Caco-2 (cell line): ENCODE measurements at places on chromosomes 2 and 18.
A peak's percentile ranks its signal among the peaks of the same experiment; 100 is the strongest.

- no peak for DNase-seq
These were observed 472.6 kb downstream of the DLGAP1 start for GRCh38 chr18:3982541-3982940.

DNA sequence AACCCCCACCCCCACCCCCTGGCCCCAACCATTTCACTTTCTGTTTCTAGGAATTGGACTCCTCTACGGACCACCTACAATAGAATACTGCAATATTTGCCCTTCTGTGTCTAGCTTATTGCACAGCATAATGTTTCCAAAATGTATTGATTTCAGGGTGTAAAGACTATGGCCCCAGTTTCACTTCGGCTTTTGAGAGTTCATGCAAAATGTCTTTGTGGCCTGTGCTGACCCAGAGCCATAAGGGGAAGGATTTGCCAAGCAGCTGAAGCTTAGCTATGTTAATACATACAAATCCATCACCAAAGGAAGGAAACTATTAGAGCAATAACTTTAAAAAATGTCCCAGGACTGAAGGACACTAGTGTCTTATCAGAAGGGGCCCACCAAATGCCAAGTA, 11.2 kb upstream of the ATP9B start:
- no peak for DNase-seq

DNA sequence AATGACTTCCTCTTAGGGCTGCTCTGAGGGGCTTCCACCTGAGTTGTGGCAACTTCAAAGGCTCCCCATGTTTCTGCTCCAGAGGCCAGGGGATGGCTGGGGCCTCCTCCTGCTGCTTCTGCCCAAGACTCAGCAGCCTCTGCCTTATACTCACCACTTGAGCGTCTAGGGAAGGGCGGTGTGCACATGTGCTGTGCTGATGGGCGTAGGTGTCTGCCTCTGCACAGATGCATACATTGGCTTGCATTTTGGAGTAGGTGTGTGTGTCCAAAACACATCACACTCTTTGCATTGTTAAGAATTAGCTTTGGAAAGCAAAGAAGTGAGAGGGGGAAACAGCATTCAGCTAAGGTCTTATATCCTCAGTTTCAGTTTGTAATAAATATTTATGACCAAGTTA, 85.2 kb downstream of the EN1 start:
- no peak for DNase-seq

GRCh38 chr2:165573534-165574461, 104.3 kb downstream of the CSRNP3 start:
- DNase-seq, result peak; percentile 83

- no peak for DNase-seq
These were observed 106.6 kb upstream of the MSH6 start for GRCh38 chr2:47676261-47676926.

DNA sequence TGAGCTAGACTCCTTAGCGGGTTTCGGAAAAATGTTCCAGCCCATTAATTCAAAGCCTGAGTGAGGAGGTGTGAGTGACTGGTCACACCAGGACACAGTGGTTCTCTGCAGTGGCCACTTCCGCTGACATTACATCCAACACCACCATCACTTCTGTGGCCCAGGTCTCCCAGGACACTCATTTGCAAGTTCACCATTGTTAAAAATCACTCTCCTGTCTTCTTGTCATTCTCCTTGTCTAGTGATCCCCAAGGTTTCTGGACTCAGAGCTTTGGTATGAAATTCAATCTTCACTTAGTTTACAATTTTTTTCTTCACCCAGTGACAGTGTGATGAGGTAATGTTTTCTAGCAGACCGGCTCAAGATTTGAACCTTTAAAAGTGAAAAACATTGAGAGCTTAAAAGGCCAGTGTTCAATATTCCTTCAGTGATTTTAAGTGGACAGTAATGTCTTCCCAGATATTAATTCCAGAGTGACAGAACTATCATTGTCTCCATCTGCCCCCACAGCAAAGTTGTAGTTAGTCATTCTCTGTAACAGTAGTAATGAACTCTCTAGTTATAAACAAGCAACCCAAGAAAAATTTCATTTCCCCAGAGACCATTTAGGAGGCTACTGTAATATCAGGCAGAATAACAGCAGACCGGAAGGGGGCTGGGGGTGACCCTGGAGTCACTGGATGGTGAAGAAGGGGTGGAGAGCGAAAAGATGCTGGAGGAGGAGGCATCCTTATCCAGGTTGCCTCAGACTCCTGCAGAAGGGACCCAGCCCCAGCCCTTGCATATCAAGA, 164.9 kb downstream of the GFPT1 start:
- DNase-seq, result no peak

GRCh38 chr2:135985826-135986393, 484 bp upstream of the DARS1 start:
- no peak for DNase-seq

DNA sequence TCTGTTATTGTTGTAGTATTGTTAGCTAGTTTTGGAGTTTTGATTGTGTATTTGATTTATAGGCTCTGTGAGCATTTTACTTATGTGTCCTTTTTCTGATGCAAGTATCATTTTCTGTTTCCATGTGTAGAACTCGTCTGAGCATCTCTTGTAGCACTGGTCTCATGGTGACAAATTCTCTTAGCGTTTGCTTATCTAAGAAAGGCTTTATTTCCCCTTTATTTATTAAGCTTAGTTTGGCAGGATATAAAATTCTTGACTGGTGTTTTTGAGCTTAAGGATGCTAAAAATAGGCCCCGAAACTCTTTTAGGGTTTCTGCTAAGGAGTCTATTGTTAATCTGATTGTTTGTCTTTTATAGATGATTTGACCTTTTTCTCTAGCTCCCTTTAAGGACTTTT, 57.6 kb upstream of the THUMPD2 start:
- DNase-seq, result no peak

GRCh38 chr18:13487237-13487636, 239.1 kb downstream of the FAM210A start:
- DNase-seq, result no peak

- no peak for DNase-seq
These were observed 116.2 kb downstream of the MSH2 start for GRCh38 chr2:47519147-47519537.

DNA sequence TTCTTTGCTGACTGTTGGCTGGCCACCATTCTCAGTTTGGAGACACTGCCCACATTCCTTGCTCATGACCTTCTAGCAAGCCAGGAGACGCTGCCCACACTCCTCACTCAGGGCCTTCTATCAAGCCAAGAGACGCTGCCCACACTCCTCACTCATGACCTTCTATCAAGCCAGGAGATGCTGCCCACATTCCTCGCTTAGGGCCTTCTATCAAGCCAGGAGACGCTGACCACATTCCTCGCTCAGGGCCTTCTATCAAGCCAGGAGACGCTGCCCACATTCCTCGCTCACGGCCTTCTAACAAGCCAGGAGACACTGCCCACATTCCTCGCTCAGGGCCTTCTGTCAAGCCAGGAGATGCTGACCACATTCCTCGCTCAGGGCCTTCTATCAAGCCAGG, 131.3 kb upstream of the CBLN2 start:
- no peak for DNase-seq

GRCh38 chr2:236527159-236527630, 42.4 kb upstream of the ACKR3 start:
- no peak for DNase-seq

DNA sequence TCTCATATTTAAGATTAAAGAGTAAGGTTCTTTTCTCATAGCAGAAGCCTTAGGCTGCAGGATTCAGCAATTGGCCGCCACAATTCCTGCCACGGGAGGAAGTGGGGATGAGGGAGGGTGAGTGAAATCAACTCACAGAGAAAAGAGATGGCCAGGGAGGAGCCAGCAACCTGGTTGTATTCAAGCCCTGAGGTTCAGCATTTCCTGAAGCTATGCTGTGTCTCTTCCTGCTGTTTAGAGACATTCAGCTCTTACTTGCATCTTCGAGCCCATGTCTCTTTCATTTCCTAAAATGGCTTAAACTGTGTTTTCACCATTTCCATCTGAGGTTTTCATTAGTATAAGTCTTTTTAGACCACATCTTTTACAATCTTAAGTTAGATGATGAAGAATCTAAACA, 522.6 kb downstream of the CNTNAP5 start:
- no peak for DNase-seq

- no peak for DNase-seq
These were observed 2.6 kb downstream of the THADA start for GRCh38 chr2:43593254-43593653.

- no peak for DNase-seq
These were observed 473.3 kb downstream of the SPAG16 start for GRCh38 chr2:213757525-213757924.

DNA sequence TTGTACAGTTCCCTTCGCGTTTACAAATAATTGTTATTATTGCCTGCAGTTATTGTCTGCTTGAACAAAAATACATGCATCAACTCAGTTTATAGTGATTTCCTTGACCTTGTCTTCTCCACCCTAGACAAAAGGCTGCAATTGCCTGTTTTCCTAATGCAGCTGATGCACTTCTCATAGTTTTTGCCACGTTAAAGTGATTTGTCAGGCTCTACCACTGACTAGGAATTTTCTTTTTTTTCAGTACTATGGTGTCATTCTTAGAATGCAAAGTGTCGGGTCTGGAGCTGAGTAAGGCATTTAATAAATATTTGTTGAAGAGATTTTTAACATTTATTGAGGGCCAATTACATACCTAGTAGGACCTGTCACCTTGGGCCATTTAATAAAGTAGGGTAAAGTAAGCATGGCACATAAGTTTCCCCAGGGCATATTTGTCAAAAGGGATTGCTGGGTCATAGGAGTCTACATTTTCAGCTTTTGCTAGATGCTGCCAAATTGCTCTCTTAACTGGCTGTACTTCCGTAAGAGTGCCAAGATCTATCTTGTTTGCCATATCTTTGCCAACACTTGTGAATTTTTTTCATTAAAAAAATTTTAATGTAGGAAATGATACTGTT, 24.1 kb downstream of the ACSL3 start:
- no peak for DNase-seq

- no peak for DNase-seq
These were observed 4.4 kb downstream of the C2orf92 start for GRCh38 chr2:97673915-97674283.

GRCh38 chr2:29719639-29720038, 201.7 kb downstream of the ALK start:
- no peak for DNase-seq

- DNase-seq, result no peak
These were observed 1526.0 kb downstream of the LRP1B start for GRCh38 chr2:140604788-140605187.

- no peak for DNase-seq
These were observed 51.0 kb downstream of the NPAS2 start for GRCh38 chr2:100870652-100871531.

- DNase-seq, result no peak
These were observed 605.2 kb upstream of the ID2 start for GRCh38 chr2:8076448-8077342.

- DNase-seq, result peak; percentile 68
These were observed 861 bp downstream of the LTBP1 start for GRCh38 chr2:32947484-32948143.

DNA sequence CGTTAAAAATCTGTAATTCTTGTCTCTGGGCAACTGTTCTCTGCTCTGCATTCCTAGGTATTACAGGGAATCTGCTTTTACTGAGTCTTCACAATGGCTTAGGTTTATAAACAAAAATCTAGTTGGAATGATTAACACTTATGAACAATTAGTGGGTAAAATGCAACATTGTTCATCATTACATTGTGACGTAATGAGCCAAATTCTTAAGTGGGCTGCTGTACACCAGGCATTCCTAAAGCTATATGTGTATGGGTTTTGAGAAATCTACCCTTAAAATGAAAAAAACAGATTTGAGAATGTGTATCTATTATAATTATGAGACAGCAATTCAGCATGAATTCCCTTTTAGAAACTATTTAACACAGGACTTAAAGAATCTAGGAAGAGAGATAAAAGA, 41.5 kb upstream of the ERBB4 start:
- no peak for DNase-seq

- DNase-seq, result no peak
These were observed 781.3 kb upstream of the NRXN1 start for GRCh38 chr2:51813247-51813646.

DNA sequence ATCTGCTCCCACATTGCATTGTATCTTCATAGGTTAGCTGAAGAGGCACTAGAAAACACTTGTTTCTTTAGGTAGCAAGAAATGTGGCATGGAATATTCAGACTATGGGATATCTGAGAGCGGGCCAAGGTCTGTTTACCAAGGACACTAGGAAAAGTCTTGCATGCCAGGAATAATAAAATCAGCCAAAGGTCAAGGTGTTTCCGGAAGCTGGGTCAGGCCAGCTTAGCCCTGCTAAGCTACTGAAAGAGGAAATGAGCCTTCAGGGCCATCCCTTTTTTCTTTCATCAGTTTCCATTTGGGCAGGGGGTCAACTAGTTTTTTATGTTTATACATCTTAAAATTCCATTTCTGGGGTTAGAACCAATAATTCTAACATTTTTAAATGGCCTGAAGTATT, 101.1 kb downstream of the DPP4 start:
- DNase-seq, result no peak

DNA sequence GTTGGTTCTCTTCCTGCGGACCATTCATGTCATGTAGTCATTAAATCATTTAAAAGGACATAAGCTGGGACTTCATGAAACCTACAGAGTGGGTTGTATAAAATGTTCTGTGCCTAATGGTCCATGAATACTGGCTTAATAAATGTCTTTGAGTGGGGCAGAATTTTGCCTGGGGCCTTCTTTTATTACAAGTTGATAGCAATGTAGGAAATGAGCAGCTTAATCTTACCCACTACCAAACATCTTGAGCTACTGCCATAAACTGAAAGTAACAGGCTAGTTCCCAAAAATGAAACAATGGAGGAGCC, 130.9 kb downstream of the TMEM17 start:
- no peak for DNase-seq

DNA sequence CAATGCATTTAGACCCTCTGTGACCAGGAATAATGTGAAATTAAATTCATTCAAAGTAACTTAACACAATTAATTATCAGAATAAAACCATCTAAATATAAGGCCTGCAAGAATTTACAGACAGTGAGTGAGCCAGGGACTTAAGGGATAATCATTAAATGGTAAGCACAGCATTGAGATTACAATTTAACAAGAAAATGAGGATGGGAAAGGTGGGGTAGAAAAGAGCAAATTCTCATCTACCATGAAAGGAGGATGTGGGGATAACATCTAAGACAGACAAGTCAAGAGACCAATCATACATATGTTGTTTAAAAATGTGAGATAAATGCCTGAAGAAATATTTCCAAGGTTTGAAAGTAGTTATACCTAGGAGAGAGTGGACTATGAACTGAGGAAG, 259.3 kb upstream of the NT5C1B start:
- no peak for DNase-seq

DNA sequence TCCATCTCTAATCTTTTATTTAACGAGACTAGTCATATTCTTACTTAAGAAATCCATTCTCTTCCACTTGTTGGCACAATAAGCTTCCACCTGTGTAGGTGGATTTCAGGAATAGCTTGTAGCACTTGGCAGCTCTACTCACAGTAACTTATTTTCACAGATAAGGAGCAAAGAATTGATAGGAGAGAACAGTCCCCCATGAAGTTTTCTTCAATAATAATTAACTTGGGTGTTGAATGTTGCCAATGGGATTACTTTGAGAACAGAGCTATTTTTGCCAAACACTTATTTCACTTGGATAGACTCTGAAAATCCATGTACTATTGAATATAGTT, 1388.6 kb upstream of the PIK3C3 start:
- DNase-seq, result no peak

GRCh38 chr2:109499566-109499965, 114.2 kb downstream of the SEPTIN10 start:
- DNase-seq, result peak; percentile 46

- DNase-seq, result no peak
These were observed 87.0 kb downstream of the EIPR1 start for GRCh38 chr2:3290655-3291054.

- no peak for DNase-seq
These were observed 3.0 kb upstream of the CD8A start for GRCh38 chr2:86793752-86794151.
